ENCODE measurements at places on chromosomes 16 and 17. TPM values are rescaled to one million over a fixed set of nuclear protein-coding genes. Genes with fewer than 3 reads are reported as not detected.

CACNA1G gene
- 2.8 TPM for total RNA-seq

ITGAE gene
- 16.0 TPM for total RNA-seq

ASIC2 gene
- total RNA-seq, result 0.18 TPM

SMTNL2 gene
- 1.7 TPM for total RNA-seq

C16orf74 gene
- 0.87 TPM for total RNA-seq

SULT1A4 gene
- total RNA-seq, result 4.8 TPM

CALB2 gene
- 1.1 TPM for total RNA-seq

GH1 gene
- not detected for total RNA-seq

TNFRSF17 gene
- total RNA-seq, result not detected

GRCh38 chr17:46958041-46958591, 20.9 kb downstream of the RPRML start:
- no peak overlapping the region for H3K4me3 ChIP-seq
- H3K36me3 ChIP-seq, result no peaks in the 10 kb centered on the region
- H3K27me3 ChIP-seq, result no peaks in the 10 kb centered on the region
- no peak for DNase-seq
- H3K4me1 ChIP-seq, result no peaks in the 10 kb centered on the region

DNA sequence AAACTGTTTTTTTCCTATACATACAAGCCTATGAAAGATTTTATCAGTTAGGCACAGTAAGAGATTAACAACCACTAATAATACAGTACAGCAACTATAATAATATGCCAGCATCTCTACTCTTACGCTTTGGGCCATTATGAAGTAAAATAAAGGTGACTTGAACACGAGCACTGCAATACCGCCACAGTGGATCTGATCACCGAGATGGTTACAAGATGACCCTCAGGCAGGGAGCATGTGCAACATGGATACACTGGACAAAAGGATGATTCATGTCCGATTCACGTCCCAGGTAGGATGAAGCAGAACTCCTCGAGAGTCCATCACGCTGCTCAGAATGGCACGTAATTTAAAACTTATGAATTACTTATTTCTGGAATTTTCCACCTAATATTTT, 10.5 kb downstream of the PELP1 start:
- H3K27ac ChIP-seq, result no peak overlapping the region
- no peak for DNase-seq
- no peaks in the 10 kb centered on the region for H3K4me1 ChIP-seq
- H3K27me3 ChIP-seq, result no peaks in the 10 kb centered on the region
- H3K4me3 ChIP-seq, result no peak overlapping the region
- no peaks in the 10 kb centered on the region for H3K36me3 ChIP-seq

GRCh38 chr17:21298056-21298982, 13.8 kb downstream of the MAP2K3 start:
- DNase-seq, result no peak
- no peaks in the 10 kb centered on the region for H3K27me3 ChIP-seq
- H3K36me3 ChIP-seq, result peaks cover 2% of the 10 kb centered on the region
- H3K27ac ChIP-seq, result no peak overlapping the region

DNA sequence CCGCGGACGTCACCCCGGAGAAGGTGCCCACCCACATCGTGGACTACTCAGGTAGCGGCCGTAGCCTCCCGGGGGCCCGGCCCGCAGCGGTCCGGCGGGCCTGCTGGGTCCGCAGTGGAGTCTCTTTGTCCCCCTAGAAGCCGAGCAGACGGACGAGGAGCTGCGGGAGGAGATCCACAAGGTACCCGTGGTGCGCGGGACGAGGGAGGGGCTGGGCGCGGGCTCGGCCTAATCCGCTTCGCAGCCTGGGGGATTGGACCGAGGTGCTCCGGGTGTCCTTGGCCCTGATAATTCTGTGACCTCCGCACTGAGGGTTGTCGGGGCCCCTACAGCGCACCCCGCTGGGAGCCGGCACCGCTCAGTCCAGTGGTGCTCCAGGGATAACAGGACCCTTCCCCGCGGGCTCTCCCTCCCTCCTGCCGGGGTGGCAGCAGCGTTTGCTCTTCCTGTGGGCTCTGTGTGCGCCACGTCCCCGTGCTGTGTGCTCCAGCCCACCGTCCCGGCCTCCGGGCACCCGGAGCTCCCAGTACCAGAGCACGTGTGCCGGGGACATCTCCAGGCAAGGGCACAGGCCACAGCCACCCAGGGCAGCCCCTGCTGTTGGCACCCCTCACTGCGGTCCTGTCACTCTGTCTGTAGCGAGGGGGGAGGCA, 713 bp downstream of the RHOT2 start:
- DNase-seq, result no peak

GRCh38 chr17:10166176-10166935, 32.0 kb downstream of the GAS7 start:
- no peaks in the 10 kb centered on the region for H3K4me1 ChIP-seq
- no peak for DNase-seq
- no peak overlapping the region for H3K4me3 ChIP-seq
- no peaks in the 10 kb centered on the region for H3K36me3 ChIP-seq
- no peaks in the 10 kb centered on the region for H3K27me3 ChIP-seq

DNA sequence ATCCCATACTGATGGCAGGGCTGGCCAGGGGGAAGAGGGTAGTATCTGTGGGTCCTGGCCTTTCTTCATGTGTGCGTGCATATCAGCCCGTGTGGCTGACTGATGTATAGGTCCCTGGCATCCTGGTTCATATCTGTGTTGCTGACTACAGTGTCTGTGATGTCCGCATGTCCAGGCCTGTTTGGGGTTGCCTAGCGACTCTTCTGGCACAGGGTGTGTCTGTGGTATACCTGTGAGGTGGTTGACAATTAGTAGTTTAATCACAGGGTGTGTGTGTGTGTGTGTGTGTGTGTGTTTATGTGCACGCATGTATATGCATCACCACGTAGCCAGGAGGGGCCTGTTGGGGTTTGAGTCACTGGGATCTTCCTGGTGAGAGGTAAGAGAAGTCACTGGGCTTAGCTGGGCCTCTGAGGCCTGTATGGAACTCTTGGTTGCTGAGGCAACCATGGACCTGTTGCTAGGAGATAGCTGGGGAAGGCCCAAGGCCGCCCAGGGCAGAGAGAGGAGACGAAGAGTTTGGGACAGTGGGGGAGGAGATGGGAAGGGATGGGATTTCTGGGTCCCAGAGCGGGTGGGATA, 603 bp upstream of the TMEM95 start:
- no peak overlapping the region for H3K27ac ChIP-seq
- no peaks in the 10 kb centered on the region for H3K36me3 ChIP-seq
- H3K4me1 ChIP-seq, result no peaks in the 10 kb centered on the region
- H3K4me3 ChIP-seq, result no peak overlapping the region
- no peak for DNase-seq
- H3K27me3 ChIP-seq, result no peaks in the 10 kb centered on the region

- H3K4me1 ChIP-seq, result no peaks in the 10 kb centered on the region
- no peak overlapping the region for H3K27ac ChIP-seq
- H3K27me3 ChIP-seq, result no peaks in the 10 kb centered on the region
- no peaks in the 10 kb centered on the region for H3K36me3 ChIP-seq
- no peak overlapping the region for H3K4me3 ChIP-seq
- DNase-seq, result no peak
These were observed 72.6 kb downstream of the SDK2 start for GRCh38 chr17:73571511-73572130.

GRCh38 chr17:15303851-15304250, 37.5 kb downstream of the TEKT3 start:
- H3K27ac ChIP-seq, result no peak overlapping the region
- H3K36me3 ChIP-seq, result no peaks in the 10 kb centered on the region
- H3K4me1 ChIP-seq, result no peaks in the 10 kb centered on the region
- H3K27me3 ChIP-seq, result no peaks in the 10 kb centered on the region
- no peak for DNase-seq
- H3K4me3 ChIP-seq, result no peak overlapping the region

- no peak overlapping the region for H3K27ac ChIP-seq
- no peak overlapping the region for H3K4me3 ChIP-seq
- no peaks in the 10 kb centered on the region for H3K4me1 ChIP-seq
- DNase-seq, result no peak
These were observed 13.8 kb downstream of the DNAAF8 start for GRCh38 chr16:4747906-4748681.

GRCh38 chr17:5897275-5897911, 172.8 kb upstream of the WSCD1 start:
- no peak overlapping the region for H3K4me3 ChIP-seq
- no peak overlapping the region for H3K27ac ChIP-seq
- DNase-seq, result no peak
- H3K36me3 ChIP-seq, result no peaks in the 10 kb centered on the region

DNA sequence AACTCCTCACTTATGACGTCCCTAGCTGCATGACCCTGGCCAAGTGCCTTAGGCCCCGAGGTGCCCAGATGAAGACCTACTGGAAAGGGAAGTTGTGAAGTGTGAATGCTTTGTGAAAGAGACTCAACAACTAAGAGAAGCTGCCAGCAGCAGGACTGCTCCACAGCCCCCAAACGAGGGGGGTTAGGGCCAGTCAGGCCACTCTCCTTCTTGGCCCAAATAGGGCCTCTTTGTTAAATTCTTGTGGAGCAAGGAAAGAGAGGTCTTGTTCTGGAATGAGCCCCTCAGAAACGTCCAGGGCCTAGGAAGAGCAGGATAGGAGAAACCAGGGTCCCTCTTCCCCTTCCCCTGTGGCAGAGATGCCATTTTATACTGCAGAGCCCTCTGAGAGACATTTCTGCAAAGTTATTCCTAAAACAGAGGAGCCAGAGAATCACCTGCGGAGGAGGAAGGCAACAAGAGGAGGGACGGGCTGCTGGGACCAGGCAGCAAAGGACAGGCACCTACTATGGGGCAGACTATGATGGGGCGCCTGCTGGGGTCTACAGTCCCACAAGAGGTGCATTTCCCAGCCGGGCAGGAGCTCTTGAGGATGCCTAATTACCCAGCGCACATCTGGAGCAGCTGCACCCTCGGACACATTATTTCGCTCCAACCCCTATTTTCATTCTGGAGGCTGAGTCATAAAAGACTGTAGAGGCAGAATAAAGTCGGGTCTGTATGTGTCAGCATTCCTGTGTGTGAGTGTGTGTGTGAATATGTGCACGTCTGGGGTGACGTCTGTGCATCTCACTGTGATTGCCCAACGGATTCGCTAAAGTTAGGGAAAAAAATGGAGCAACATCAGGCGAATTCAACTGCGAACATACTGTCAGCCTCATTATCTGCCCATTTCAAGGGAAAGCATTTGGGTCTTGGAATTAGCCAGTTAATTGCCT, 11.4 kb upstream of the HOXB9 start:
- no peaks in the 10 kb centered on the region for H3K27me3 ChIP-seq
- H3K36me3 ChIP-seq, result no peaks in the 10 kb centered on the region
- no peak for DNase-seq
- no peak overlapping the region for H3K27ac ChIP-seq
- no peaks in the 10 kb centered on the region for H3K4me1 ChIP-seq

DNA sequence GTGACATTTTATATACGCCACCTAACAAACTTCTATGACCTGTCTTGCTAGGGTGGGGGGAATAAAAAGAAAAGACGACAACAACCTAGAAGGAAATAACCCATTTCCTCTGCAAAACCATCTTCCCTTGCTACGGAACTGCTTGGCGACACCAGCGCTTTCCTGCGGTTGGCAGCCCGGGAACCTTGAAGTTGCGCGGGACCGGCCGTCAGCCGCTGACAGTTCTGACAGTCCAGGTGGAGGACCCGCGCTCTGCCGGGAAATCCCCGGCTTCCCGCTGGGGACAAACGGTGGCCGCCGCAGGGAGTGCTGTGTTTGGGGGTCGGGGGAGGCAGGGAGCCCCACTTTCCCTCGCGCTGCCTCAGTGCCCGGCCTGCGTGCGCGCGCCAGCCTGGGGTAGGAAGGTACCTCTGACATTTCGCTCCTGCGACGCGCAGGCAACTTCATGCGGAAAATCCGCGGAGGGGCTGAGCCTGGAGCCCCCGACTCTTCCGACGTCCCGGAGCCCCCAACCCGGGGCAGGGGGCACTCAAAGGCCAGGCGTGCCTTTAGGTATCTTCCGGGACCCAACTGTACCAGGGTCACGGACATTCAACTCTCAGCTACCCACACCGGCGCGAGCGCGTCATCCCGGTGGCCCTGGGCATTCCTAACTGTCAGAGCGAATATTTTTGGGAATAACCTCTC, 516 bp downstream of the SLC16A6 start:
- DNase-seq, result peak; percentile 79
- H3K4me1 ChIP-seq, result no peaks in the 10 kb centered on the region
- no peak overlapping the region for H3K27ac ChIP-seq

DNA sequence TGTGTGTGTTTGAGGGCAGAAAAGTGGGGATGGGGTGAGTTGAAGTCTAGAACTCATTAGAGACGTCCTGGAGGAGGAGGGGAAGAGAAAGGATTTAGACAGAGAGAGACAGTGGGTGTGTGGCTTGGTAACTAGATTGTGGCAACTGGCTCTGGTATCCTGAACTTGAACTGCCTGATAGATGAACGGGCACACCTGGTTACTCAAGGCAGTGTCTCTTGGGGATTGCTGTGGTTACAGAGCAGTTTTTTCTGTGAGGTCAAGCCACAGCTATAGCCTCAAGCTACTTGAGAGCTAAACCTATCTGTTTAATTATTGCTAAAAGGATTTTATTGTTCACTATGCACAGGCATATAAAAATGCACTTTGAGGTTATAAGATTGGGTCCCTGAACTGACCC, 29.8 kb upstream of the MYH2 start:
- no peaks in the 10 kb centered on the region for H3K4me1 ChIP-seq
- no peaks in the 10 kb centered on the region for H3K27me3 ChIP-seq
- DNase-seq, result no peak
- no peak overlapping the region for H3K27ac ChIP-seq

DNA sequence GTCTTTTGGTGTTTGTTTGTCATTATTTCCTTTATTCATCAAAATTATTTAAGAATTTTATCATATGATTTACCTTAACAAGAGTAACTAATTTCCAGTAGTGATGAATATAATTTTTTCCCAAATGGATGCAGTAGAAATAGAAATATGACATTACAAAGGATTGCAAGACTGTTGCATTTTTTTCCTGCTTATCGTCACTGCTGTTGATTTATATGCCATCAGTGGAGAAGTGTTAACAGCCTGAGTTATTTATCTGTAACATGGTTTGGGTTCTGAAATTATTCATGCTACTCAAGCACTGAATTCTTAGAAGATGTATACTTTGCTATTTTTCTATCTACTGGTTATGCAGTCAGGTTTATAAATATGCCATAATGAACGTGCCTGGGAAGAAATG, 68.6 kb downstream of the TMEM100 start:
- H3K27ac ChIP-seq, result no peak overlapping the region
- H3K4me1 ChIP-seq, result no peaks in the 10 kb centered on the region
- no peaks in the 10 kb centered on the region for H3K36me3 ChIP-seq

DNA sequence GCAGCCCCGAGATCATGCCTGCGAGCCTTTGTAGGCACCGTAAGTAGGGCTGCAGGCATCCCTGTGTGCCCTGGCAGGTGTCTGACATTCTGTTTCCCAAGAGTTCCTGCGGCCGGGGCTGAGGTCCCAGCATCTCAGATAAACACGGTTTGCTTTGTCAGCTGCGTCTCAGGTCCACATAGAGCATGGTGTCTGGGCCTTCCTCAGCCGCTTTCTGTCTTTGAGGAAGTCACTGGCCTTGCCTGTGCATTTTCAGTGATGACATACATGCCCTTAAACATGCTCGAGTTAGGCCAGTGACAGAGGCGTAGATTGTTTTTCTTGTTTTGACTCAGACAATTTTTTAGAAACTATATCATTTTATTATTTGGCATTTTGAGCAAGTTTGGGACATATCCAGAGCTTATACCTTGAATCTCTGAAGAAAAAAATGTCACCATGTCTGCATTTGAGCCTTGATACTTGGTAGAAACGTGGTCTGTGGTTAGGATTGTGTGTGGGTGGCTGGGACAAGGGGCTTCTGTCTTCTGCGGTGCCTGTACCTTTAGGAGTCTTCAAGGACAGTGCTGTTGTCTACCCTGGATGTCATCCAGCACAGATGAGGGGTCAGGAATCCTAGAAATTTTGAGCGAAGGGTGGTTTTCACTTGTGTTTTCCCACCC, 105.8 kb downstream of the SNX29 start:
- H3K27ac ChIP-seq, result no peak overlapping the region
- H3K4me3 ChIP-seq, result no peak overlapping the region
- peaks cover 8% of the 10 kb centered on the region for H3K36me3 ChIP-seq
